CD4-positive, alpha-beta T cell treated with Interleukin-6 for 4 hours (primary cell): ENCODE measurements at places on chromosomes 13 and 19.

GRCh38 chr13:32205431-32206096 lies 109.6 kb downstream of the ZAR1L start:
- no peak for DNase-seq

GRCh38 chr13:97616385-97616784 lies 182.4 kb downstream of the RAP2A start:
- no peak for DNase-seq

DNA sequence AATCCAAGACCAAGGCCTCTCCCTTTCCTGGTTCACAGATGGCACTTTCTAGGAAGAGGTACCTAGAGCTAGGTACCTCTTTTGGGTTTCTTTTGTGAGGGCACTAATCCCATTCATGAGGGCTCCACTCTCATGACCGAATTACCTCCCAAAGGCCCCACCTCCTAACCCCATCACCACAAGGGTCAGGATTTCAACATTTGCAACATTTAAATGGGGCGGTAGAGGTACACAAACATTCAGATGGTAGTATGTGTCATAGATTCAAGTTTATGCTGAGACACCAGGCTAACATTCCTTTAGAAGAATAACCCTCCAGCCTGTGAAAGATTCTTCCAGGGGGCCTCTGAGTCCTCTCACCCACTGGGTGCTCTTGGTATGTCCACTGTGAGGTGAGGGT lies 116.3 kb downstream of the FOXO1 start:
- DNase-seq = no peak

- no peak for DNase-seq
Observed at GRCh38 chr19:35265900-35266519, 2.8 kb upstream of the USF2 start.

GRCh38 chr19:38606131-38606530 lies 11.6 kb downstream of the MAP4K1 start:
- DNase-seq = no peak
